Stimulated activated CD8-positive, alpha-beta memory T cell treated with anti-CD3 and anti-CD28 coated beads, Interleukin-12 subunit alpha, Interleukin-12 subunit beta, amount 100 ng/mL, for 4 hours (primary cell): ENCODE measurements at places on chromosomes 13 and 19.

- no peak for DNase-seq
Observed at GRCh38 chr13:78650717-78651083, 8.3 kb downstream of the OBI1 start.

- no peak for DNase-seq
Observed at GRCh38 chr13:37385248-37385647, 213.3 kb downstream of the POSTN start.

GRCh38 chr19:10106100-10106936 is at the start of gene PPAN:
Gene PPAN (plus strand): TSS chr19:10106362. CDS start chr19:10106395, 33 bp downstream.
- peak; percentile 92 for DNase-seq

DNA sequence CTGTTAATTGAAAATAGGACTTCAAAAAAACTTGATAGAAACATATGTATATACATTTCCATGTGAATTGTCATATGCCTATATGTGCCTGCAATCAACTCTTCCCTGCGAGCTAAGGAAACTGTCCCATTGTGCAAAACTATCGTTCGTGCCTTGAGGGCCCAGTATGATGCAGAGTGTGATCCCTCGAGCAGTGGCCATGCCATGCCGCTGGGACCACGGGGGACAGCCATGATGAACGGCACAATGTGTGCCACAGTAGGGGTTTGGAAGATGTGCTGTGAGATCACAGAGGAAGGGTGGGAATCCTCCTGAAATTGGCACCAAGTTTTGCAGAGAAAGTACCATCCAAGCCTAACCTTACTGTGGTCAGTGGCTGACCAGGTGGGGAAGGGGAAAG is 118.1 kb upstream of the SOX1 start:
- no peak for DNase-seq

GRCh38 chr19:47707135-47707925 is 5.9 kb upstream of the EHD2 start:
- DNase-seq = peak; percentile 24

GRCh38 chr13:78915015-78915414 is 256.1 kb upstream of the OBI1 start:
- no peak for DNase-seq

DNA sequence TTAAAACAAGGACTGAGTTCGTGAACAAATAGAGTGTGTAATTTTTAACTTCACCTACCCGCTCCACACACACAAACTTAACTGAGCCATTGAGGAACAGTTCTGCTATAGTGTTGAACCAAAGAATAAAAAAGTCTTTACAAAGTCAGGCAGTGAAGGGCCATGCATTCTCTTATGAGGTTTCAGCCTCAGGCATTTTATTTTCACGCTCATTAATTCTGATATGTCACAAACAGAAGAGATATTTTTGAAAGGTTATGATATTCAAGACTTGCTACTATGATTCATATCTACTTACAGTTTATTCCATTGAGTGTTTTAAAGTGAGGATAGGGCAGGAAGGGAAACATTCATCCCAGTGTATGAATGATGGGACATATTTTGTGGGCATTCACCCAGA is 282.2 kb downstream of the SLITRK5 start:
- no peak for DNase-seq

DNA sequence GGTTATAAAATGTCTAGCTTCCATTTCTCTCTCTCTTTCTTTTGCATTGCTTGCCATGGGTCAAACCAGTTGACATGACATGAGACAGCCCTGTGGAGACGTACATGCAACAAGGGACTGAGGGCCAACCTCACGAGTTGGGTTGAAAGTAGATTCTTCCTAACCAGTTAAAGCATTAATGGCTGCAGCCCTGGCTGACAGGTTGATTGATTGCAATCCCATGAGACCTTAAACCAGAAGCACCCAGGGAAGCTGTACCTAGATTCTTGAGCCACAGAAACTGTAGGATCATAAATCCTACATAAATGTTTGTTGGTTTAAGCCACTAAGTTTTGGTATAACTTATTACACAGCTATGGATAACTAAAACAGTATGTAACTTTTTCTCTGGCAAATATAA is 373.8 kb downstream of the DACH1 start:
- no peak for DNase-seq

GRCh38 chr13:69585656-69586055 is 522.0 kb upstream of the ATXN8OS start:
- DNase-seq = no peak

DNA sequence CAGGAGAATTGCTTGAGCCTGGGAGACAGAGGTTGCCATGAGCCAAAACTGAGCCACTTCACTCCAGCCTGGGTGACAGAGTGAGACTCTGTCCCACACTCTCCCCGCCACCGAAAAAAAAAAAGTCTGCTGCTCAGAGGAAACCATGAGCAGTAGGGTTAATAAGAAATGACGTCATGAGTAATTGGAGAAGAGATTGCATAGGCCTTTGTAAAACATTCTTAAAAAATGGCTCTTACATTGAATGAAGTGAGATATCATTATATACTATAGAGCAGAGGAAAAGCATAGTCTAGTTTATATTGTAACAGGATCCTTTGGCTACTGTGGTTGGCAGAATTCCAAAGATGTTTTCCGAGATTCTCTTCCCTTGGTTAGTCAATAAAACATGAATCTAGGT is 228.2 kb downstream of the PCDH20 start:
- no peak for DNase-seq

- peak; percentile 60 for DNase-seq
Observed at GRCh38 chr19:8578642-8579265, 1.5 kb upstream of the MYO1F start.

GRCh38 chr13:112903071-112903577 is 65.9 kb upstream of the MCF2L start:
- DNase-seq = no peak

DNA sequence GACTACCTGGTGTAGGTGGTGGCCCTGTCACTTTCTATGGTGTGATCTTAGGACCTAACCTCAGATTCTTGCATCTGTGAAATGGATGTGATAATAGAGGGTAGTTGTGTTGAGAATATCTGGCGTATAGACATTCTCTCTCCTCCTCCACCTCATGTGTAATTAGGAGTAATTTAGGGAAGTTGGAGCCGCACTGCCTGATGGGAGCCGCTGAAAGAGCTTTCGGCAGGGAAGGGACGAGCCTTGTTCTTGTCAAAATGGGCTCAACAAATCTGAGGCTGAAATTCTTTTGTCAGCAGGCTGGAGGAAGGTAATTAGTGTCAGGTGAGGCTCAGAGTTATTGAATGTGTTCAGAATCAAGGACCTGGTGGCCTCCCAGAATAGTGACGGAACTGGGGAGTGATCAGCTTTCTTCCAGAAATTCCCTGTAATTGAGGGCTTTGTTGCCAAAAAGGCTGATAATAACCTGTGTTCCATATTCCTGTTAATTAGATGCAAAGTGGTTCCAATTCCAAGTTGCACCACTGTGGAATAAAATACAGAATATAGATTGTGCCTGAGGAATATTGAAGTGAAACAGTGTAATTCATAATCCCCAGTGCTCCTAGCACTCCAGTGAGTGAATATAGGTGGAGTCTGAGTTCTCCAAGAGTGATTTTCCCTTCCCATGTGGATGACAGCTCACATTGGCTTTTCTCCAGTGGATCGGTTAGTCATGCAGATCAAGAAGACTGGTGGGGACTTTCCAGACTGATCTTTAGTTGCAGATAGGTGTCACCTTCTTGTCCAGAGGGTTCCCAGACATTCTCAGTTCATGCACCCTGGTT is 47.5 kb downstream of the SPATA13 start:
- no peak for DNase-seq

- DNase-seq = no peak
Observed at GRCh38 chr19:5127717-5128116, 158.8 kb downstream of the KDM4B start.

- no peak for DNase-seq
Observed at GRCh38 chr19:29266603-29267002, 53.7 kb upstream of the UQCRFS1 start.

GRCh38 chr19:47758443-47758804 is 13.1 kb downstream of the NOP53 start:
- DNase-seq = no peak

DNA sequence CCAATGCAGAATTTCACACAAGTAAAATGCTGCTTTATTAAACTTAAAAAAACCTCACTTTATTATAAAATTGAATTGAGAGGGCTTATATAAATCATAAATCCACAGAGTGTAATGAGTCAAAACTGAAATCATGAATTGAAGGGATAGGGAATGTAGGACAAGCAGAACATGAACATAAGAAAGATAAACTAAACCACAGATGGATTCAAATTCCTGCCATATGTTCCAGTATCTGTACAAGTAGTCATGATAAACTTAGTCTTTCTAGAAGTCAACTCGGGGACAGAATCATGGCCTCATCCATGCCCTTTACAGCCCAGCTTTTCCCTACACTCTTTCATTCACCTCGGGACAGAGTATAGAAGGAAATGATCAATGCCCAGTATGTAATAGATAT is 16.6 kb downstream of the LMO7 start:
- no peak for DNase-seq

GRCh38 chr19:42693760-42694350 is 46.4 kb downstream of the PSG3 start:
- no peak for DNase-seq

GRCh38 chr13:50129706-50130122 is 114.5 kb downstream of the KCNRG start:
- DNase-seq = no peak

GRCh38 chr13:40170982-40171381 is 495.5 kb downstream of the FOXO1 start:
- DNase-seq = no peak

DNA sequence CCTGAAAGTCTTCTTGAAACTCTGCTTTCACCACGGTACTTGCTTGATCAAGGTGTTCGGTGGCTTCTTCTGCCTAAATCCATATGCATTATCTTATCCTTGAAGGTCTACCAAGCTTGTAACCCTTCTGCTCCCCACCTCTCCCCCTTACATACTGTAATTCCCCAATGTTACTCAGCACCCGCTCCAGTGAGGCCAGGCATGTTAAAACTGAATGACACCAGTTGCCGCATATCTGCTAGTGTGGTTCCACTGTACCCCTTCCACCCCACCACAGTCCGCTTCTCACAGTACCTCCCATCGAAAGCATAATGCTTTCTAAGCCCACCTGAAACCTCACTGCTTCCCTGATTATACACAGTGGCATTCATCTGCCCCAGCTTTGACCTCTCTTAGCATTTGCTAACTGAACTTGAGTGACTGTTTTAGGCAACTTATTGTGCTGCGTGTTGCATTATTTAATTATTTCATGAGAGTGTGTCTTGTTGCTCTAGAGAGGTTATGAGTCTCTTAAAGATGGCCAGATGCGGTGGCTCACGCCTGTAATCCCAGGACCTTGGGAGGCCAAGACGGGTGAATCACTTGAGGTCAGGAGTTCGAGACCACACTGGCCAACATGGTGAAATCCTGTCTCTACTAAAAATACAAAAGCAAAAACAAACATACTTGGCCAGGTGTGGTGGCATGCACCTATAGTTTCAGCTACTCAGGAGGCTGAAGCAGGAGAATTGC is 87.6 kb upstream of the MBNL2 start:
- DNase-seq = no peak

DNA sequence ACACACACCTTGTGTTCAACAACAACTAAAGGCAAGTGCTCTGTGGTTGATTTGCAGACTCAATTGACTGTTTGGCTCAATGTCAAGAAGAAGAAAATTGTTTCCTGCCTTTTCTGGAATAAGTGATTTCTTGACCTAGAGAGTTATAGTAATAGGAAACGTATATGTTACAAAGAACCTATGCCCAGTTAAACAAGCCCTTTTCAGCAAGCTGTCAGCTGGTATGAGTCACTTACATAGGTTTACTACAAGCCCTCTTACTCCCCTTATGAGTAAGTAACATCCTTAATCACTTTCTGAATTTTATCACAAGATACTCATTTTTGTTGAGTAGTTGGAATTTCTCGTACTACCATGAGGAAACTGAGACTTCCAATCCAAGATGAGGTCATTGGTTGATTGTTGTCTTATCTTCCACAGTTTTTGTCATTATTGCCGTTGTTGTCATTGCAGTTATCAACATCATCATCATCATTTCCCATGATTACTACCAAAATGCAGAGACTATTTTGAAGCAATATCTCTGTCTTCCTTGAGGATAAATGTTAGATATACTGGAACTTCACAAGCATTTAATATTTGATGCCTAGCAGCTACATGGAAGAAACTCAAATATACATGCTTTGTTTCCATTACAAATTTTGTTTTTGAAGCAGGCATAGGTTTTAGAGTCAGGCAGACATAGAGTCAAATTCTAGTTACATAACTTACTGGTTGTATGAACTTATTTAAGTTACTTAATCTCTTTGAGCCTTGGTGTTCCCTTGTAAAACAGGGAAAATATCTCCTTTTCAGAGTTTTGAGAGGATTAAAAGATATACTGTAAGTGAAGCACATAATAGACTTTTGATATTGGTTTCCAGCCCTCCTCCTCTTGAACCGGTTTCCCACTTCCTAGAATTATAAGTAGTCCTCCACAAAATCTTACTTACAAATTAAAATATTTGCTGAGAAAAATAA is 106.0 kb downstream of the RAP2A start:
- no peak for DNase-seq

DNA sequence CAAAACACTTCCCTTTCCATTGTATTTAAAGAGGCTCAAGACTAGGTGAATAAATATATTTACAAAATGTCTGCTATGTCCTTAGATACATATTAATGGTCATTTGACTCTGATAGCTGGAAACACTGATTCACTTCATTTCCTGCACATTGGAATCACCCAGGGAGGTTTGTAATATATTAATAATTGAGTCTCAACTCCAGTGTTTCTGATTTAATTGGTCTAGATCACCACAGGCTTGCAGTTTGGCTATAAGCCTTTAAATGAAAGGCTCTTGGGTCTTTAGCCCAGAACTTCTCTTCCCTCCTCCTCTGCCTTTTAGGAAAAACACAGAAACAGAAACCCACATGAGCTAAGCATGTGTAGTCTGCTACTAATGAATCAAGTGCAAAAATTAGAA is 378.0 kb downstream of the TBC1D4 start:
- DNase-seq = no peak

- DNase-seq = no peak
Observed at GRCh38 chr19:38012944-38013343, 105.9 kb downstream of the SIPA1L3 start.

DNA sequence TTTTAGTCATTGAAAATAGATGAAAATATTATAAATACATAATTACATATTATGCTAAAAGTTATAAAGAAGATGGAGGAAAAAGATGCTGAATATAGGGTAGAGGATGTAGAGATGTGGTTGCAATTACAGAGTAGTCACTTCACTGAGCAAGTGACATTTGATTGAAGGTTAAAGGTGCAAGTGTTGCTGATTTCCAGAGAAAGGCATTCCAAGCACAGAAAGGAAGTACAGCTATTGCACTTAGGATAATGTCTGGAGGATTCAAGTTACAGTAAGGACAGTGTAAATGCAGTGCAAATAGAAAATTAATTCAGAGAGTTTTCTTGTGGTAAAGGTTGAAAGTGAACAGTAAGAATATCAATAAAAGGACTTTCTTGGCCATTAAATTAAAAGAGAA is 1721.8 kb downstream of the PCDH9 start:
- DNase-seq = no peak

GRCh38 chr19:13356185-13356584 is 150.1 kb downstream of the CACNA1A start:
- no peak for DNase-seq

- no peak for DNase-seq
Observed at GRCh38 chr13:29999492-30000369, 149.3 kb upstream of the UBL3 start.
